CD4-positive, alpha-beta T cell treated with Interleukin-6 at 100 ng/mL for 8 hours (primary cell): ENCODE measurements at places on chromosomes 1 and 21.
A peak's percentile ranks its signal among the peaks of the same experiment; 100 is the strongest.

GRCh38 chr1:154796303-154796892 is 73.7 kb downstream of the KCNN3 start:
- no peak for DNase-seq

DNA sequence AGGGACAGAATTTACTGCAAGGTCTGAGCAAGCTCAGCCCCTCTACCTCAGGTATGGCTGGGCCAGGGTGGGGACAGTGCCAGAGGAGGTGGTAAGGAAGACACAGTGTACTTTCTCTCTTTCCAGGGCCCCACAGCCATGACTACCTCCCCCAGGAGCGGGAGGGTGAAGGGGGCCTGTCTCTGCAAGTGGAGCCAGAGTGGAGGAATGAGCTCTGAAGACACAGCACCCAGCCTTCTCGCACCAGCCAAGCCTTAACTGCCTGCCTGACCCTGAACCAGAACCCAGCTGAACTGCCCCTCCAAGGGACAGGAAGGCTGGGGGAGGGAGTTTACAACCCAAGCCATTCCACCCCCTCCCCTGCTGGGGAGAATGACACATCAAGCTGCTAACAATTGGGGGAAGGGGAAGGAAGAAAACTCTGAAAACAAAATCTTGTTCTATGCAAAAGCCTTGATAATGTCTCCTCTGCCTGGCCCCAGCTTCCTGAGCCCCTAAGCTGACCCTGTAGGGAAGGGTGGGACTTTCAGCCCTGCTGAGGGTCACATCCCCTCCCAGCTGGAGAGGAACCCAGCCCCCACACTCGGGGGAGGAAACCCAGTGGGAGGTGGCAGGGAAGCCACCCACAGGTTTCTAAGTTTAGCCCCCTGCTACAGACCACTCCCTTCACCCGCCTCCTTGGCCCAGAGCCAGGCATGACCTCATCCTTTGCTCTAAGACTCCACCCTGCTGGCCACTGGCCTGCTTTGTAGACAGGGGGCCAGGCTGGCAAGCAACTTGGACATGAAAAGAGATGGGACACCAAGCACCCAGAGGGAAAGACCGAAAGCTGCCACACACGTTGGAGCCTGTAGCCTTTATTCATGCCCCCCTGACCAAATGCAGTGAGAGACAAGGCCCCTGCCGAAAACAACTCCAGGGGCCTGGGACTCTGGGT is 6.4 kb downstream of the RHOC start:
- peak; percentile 49 for DNase-seq

DNA sequence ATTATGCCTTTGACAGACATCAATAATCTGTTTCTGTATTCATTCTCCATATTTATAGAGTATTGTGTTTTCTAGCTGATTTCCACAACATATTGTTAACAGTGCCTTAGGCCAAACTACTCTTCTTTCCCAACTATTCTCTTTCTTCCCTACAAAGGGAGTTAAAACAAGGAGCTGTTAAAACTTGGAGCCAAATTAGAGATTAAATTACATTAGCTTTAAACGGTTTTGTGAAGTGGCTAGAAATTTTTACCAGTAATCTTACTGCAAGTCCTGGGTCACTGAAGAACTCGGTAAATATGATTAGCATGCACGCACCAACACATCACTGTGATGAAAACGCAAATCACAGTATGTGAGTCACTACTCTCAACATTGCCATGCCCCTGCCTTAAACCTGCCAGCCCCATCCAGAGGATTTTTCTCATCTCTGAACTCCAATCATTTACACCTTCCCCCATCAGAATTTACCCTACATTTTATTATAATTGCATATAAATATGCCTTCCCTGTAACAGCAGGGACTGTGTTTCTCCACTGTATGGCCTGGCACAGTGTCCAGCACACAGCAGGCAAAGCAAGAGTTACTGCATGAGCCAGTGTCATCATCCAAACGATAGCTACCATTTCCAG is 1.5 kb upstream of the PRDX6 start:
- no peak for DNase-seq

DNA sequence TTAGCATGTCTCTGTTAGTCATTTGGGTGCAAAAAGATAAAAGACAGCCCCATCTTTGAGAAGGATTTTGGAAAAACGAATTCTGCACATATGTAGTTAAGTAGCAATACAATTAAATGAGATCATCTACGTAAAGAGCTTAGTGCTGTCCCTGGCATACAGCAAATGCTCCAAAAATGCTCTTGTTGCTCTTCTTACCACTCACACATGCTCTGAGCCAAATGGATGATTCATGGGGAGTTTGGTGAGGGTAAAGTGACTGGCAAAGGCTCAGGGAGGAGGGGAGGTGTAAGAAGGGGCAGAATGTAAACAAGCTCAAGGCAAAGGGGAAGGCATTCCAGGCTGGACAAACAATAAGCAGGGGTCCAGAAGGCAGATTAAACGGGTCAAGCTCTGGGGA is 191.9 kb downstream of the AK5 start:
- DNase-seq, result no peak

DNA sequence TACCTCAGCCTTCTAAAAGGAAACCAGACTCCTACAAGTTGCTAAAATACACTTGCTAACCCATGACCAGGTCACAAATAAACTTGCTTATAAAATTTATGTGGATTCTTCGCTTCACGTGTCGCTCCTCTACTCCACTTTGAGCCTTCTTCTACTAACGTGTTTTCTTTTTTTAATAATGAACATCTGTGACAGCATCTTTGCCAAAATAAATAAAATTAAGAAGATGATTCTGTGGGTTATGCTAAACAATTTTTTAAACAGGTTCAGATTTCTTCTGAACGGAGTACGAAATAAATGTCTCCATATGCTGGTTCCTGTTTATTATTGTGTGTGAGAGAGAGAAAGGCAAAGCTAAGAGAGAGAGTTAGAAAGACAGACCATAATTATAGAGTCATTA is 735.8 kb downstream of the LTN1 start:
- no peak for DNase-seq

GRCh38 chr1:118101515-118101844 is 83.5 kb downstream of the SPAG17 start:
- DNase-seq, result no peak

DNA sequence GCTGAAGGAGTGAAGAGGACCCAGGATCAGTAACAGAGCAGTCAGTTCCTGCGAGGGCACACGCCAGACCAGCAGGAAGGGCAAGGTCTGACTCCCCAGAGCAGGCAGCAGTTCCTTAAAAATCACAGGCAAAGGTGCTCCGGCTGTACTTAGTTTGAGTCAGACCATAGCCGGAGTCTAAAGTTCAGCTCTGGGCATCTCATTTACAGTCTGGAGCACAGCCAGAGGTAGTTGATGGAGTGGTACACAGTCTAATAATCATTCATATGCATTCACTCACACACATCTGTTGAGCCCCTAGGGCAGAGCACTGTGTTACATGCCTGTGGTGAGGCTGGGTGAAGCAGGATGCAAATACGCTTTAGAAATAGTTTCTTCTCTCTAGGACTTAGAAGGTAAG is 7.3 kb upstream of the AMIGO1 start:
- no peak for DNase-seq

- no peak for DNase-seq
Measured at GRCh38 chr1:101474039-101474665, 237.3 kb downstream of the S1PR1 start.

- DNase-seq, result no peak
Measured at GRCh38 chr21:39633770-39634181, 21.0 kb downstream of the B3GALT5 start.

DNA sequence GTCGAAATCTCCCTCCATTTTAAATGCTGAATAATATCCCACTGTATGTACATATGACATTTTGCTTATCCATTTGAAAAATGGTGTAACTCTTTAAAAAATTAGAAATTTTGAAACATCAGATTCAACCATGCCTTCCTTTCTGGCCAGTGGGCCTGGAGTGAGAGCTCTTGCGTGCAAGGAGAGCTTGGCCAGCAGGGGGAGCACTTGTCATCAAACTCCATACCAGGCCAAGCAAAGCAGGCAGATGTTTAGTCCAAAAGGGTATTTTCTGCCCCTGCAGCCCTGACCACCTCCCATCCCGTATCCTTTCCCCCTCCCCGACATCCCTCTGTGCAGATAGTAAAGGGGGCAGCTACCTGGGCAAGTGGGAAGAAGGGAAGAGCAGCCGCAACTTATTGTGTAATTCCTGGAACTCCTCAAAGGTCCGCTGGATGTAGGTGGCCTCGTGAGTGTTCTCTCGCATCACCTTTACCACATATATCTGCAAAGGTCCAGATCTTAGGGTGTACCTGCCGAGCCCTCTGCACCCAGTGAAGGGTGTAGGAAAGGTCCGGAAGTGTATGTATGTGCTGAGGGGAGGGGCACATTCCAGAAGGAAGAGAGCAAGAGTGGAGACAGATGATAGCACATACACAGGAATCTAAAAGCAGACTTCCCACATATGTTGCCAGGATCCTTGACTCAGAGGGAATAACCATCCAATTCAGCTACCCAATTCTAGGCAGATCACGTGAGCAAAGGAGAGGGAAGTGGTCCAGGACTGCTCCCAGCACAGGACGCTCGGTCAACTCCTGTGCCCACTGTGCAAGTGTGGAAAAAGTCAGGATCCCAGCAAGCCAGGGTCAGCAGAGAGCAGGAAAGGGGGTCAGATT is 19.9 kb upstream of the PPP1R15B start:
- DNase-seq, result peak; percentile 73

DNA sequence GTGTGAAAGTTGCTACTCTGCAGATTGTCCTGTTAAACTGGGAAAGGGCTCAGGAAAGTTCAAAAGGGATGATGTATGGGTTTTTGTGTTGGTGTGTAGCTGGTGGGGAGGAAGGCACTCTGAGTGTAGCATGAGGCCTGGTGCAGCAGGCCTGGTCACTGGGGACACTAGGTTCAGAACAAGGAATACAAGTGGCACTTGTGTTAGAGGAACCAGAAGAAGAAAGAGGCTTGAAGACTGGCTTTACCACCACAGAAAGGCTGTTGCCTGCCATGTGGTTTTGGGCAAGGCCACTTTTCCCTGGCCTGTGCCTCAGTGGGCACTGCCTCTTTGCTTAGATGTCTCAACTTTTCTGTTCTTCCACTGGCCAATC is 122.8 kb downstream of the NOS1AP start:
- DNase-seq, result no peak

DNA sequence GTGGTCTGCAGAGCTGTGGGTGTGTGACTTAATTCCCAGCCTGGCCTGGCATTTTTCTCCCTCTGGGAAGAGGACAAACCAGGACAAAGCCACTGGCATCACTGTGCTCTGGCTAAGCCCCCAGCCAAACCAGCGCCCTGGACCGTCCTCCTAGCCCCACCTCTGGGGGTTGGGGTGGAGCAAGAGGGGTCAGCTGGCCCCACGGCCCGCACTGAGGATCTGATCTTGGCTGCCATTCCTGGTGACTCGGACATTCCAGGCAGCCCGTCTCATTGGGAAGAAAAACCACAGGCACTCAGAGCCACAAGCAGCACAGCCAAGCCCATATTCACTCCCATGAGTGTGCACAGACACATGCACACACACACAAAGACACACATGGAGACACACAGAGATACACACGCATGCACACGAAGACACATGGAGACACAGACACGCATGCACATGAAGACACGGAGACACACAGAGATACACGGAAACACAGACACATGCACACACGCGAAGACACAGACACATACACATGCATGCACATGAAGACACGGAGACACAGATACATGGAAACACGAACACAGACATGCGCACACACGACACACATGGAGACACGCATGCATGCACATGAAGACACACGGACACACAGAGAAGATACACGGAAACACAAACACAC is 2.3 kb upstream of the MXRA8 start:
- DNase-seq, result no peak

DNA sequence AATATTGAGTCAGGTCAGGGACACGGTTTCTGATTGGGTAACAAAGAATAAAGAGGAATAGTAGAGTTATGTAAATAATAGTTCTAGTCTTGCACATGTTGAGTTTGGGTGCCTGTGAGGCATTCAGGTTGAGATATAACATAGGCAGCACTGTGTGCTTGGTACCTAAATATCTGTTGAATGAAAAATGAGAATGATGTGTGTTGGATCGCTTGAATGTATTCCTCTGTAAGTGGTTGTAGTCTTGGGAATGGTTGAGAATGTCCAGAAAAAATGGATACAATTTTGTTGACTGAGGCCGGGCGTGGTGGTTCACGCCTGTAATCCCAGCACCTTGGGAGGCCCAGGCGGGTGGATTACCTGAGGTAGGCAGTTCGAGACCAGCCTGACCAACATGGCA is 116.3 kb upstream of the HNRNPU start:
- DNase-seq, result no peak

- no peak for DNase-seq
Measured at GRCh38 chr1:213723187-213723586, 264.6 kb upstream of the PROX1 start.

- DNase-seq, result no peak
Measured at GRCh38 chr1:16474166-16474800, 33.8 kb downstream of the NECAP2 start.

DNA sequence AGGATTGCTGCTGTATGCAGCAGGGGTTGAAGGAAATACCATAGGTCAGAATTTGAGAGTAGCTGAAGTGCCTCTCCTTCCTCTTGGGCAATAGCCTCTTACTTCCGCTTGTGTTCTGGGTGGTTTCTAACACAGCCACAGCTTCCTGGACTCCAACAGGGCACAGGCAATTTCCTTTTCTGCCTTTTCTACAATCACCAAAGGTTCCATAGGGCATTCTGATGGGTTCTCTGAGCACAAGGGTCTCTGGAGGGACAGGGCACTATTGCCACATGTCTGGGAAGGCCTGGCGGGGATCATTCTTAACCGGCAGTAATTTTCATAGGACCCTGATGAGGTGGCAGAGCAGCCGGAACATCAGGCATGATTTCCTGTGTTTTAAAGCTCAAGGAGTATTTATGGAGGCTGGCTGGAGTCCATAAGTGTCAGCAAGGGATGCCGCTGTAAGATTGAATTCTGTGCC is 5.5 kb upstream of the AGTRAP start:
- peak; percentile 67 for DNase-seq

- DNase-seq, result no peak
Measured at GRCh38 chr1:30444401-30444800, 279.0 kb downstream of the MATN1 start.

GRCh38 chr1:229596925-229597699 is 28.8 kb downstream of the TAF5L start:
- DNase-seq, result no peak

DNA sequence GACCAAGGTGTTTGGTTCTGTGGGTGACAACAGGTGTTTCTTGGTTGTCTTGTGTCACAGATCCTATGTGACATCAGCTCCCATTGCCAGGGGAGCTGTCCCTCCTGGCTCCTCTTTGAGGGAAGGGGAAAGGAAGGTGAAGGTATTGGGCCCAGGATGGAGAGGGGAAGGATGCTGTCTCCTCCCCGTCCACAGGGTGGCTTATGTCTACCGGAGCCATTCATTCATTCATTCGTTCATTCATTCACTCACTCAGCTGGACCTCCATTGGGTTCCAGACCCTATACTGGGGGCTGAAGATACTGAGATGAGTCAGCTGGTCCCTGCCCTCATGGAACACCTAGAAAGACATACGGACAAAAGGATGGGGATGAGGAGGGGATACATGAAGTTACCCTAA is 38.9 kb downstream of the EPHB2 start:
- no peak for DNase-seq

- DNase-seq, result peak; percentile 35
Measured at GRCh38 chr1:50774759-50775351, 185.2 kb downstream of the FAF1 start.

GRCh38 chr1:90707363-90707710 is 9.8 kb downstream of the BARHL2 start:
- no peak for DNase-seq

GRCh38 chr1:226233806-226234205 is 10.3 kb downstream of the MIXL1 start:
- no peak for DNase-seq
